ENCODE measurements at places on chromosomes 3 and 15. TPM values are rescaled to one million over a fixed set of nuclear protein-coding genes. Genes with fewer than 3 reads are reported as not detected.

Gene SPTSSB
- 1.4 TPM for total RNA-seq

Gene MYLK
- total RNA-seq, result 10.4 TPM

Gene LRRK1
- 4.0 TPM for total RNA-seq

Gene CCR8
- 0.64 TPM for total RNA-seq

Gene ALDH1L1
- total RNA-seq, result 0.90 TPM

Gene UNC45A
- total RNA-seq, result 84.3 TPM

Gene GPR62
- total RNA-seq, result 0.33 TPM

Gene BSN
- 2.4 TPM for total RNA-seq

Gene POU1F1
- total RNA-seq, result not detected

Gene PSTPIP1
- 1.1 TPM for total RNA-seq

Gene GPX1
- total RNA-seq, result 265 TPM

Data from H9 (cell line).